ENCODE measurements at places on chromosomes 4 and X.

GRCh38 chr4:168573870-168574269 is 77.0 kb downstream of the PALLD start:
- no peak for DNase-seq

DNA sequence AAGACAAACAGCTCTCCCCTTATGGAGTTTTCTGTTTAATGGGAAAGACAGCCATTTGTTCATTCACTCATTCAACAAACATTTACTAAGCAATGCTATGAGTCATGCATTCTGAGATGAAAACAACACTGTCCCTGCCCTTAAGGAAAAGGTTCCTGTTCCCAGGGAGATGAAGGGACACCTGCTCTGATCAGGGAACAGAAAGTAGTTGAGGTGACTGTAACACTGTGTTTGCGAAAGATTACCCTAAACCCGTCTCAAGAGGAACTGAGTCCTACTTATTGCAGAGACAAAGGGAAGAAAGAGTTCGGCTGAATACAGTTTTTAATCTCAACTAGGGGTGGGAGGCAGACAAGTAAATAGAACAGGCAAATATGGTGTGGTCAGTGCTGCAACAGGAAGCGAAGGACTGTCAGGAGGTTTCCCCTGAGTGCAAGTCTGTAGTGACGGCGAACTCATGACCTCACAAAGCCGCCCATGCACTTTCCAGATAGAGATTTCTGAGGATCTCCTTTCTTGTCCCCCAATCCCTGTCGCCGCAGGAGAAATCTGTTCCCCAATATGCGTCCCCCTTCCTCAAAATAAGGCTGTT is 712 bp downstream of the STX18 start:
- DNase-seq, result peak; percentile 14

DNA sequence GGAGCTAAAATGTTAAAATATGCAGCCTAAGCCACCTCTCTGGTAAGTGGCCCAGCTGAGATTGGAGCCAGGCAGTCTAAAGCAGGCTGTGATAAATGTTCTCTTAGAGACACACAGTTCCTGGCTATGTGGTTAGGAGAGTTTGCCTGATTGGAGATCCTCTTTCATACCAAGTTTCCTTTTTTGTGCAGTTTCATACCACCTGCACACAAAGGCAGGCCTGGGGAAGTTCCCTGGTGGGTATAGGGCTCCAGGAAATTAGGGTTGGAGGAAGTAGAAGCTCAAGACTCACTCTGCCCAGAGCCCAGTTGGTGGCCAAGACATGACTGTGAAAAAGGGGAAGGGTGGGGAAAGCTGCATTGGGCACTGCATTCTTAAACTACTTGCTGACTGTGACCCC is 16.9 kb downstream of the CYBB start:
- DNase-seq, result no peak

- no peak for DNase-seq
Measured at GRCh38 chr4:183408796-183409195, 35.6 kb upstream of the CDKN2AIP start.

- no peak for DNase-seq
Measured at GRCh38 chrX:15744181-15744867, 6.3 kb downstream of the CA5B start.

GRCh38 chr4:104099141-104099540 is 379.4 kb upstream of the TACR3 start:
- no peak for DNase-seq

All from NCI-H2029 treated with DMSO at 0.1 percent for 48 hours (cell line).